ENCODE measurements at places on chromosomes 4 and X.

DNA sequence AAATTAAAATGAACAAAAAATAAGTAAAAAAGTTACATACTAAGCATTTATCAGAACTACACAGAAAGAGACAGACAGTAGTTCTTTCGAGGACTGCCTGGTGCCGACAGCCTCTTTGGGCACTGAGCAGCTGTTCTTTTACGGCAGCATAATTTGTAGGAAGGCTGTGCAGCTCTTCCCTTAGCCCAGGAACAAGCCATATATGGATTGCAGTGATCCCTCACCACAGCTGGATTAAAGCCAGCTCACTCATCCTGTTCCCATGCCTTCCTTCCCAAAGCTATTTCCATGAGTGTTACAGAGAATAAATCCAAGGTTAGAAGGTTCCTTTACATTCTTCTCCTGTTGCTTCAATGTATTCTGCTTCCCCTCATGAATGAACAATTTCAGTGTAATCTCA, 71.7 kb downstream of the DDX60L start:
- no peaks in the 10 kb centered on the region for H3K4me1 ChIP-seq
- no peaks in the 10 kb centered on the region for H3K36me3 ChIP-seq
- no peaks in the 10 kb centered on the region for H3K27me3 ChIP-seq
- peak overlapping the region; percentile 54 for H3K27ac ChIP-seq
- H3K4me3 ChIP-seq = no peak overlapping the region

DNA sequence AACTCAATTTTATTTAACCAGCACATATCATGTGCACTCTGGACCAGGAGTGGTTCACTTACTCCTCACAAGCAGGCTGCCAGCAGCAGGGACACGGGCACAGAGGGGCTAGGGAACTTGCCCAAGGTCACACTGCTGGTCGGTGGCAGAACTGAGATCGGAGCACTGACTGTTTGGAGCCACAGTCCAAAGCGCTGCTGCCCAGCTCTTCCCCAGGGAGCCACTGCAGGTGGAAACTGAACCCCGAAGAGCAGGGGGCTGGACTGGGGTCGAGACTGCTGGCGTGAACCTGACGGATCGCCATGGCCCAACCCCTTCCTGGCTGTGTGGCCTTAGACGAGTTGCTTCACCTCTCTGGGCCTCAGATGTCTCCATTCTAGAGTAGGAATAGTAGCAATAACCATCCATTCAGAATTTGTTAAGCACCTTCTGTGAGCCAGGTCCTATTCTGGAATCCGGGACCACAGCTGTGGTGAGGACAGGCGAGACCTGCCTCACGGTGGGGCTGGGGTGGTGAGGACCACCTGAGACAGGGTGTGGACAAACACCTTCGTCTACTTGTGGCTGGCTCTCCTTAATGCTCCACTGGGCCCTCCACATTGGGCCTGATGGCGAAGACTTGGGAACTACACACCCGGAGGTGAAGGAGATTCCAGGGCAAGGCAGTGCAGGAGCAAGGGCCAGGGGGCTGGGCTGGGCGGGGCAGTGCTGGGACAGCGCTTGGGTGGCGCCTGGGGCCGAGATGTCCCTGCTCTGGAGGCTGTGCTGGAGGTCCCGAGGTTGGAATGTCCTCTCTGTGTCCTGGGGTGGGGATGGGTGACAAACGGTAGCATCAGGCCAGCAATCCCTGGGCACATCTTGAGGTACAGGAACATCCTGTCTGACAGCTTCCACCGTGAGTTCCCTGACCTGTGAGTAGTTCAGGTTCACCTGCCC, 32.0 kb upstream of the KIAA0232 start:
- H3K36me3 ChIP-seq = no peaks in the 10 kb centered on the region
- H3K4me3 ChIP-seq = no peak overlapping the region
- DNase-seq = peak; percentile 69
- peaks cover 27% of the 10 kb centered on the region for H3K4me1 ChIP-seq

DNA sequence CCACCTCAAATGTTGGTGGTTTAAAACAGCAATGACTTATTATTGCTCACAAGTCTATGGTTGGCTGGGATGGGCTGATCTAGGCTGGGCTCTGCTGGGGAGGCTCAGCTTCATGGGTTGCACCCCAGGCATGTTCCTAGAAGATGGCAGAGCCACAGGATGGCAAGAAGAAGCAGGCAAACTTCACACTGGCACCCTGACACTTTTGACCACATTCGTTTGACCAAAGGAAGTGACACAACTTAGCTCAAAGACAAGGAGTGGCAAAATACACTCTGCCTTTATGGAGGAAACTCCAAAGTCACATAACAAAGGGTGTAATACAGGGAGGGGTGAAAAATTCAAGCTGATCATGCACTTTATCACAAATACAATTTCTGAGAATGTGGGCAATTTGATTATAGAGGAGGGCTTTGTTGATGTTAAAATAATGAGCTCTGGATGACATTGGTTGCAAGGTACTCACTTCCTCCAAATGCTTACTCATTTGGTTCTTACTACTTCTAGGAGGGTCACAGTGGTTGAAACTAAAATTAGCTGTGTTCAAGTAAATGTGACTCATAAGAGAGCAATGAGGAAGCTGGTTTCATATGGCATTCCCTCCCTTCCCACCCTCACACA, 249.2 kb upstream of the RPS6KA3 start:
- no peak overlapping the region for H3K4me3 ChIP-seq
- H3K4me1 ChIP-seq = no peaks in the 10 kb centered on the region
- DNase-seq = no peak
- H3K36me3 ChIP-seq = no peaks in the 10 kb centered on the region
- H3K27ac ChIP-seq = peak overlapping the region; percentile 33

DNA sequence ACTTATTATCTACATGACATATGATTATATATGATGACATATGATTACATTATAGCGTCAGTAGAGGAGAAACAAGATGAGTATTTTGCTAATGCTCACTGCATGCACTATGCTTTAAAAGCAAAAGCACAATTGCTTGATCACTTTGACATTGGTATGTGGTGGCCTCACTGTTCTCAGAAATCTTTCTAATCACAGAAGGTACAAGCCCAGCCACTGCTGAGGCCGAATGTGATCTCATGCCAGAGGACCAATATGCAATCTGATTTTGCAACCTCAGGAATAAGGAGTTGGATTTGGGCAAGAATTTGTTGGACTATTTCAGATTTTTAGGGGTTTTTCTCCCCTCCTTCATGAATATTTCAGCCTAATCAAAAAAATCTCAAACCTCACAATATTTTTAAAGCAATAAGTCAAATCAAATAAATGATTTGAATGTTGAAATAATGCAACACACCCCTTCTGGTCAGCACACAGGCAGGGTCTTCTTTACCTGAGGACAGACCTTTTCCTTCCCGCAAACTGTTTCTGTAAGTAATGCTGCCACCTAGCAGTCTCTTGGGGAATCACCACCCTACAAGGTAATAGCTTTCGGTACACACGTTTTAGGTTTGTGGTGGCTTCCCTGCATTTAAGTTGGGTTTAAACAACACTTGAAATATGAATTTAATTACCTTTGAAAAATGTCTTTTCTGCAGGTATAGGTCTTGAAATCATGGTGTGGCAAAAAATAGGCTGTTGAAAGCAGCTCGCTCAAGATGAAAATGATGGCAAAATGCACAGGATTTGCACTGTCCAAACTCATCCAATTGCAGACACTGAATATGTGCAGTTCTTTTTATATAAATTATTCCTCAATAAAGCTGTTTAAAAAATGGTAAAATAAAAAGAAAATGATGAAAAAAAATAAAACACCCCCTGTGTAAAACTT, 4.8 kb upstream of the CXCL13 start:
- H3K36me3 ChIP-seq = no peaks in the 10 kb centered on the region
- no peaks in the 10 kb centered on the region for H3K27me3 ChIP-seq
- H3K4me3 ChIP-seq = no peak overlapping the region
- H3K27ac ChIP-seq = no peak overlapping the region
- H3K4me1 ChIP-seq = no peaks in the 10 kb centered on the region
- peak; percentile 30 for DNase-seq

GRCh38 chrX:26873736-26874135, 589.4 kb downstream of the PPP4R3C start:
- no peak overlapping the region for H3K27ac ChIP-seq
- H3K4me1 ChIP-seq = no peaks in the 10 kb centered on the region
- peaks cover 7% of the 10 kb centered on the region for H3K27me3 ChIP-seq
- H3K4me3 ChIP-seq = no peak overlapping the region
- no peaks in the 10 kb centered on the region for H3K36me3 ChIP-seq

GRCh38 chrX:9619581-9619980, 146.1 kb downstream of the GPR143 start:
- DNase-seq = no peak
- H3K27me3 ChIP-seq = no peaks in the 10 kb centered on the region

DNA sequence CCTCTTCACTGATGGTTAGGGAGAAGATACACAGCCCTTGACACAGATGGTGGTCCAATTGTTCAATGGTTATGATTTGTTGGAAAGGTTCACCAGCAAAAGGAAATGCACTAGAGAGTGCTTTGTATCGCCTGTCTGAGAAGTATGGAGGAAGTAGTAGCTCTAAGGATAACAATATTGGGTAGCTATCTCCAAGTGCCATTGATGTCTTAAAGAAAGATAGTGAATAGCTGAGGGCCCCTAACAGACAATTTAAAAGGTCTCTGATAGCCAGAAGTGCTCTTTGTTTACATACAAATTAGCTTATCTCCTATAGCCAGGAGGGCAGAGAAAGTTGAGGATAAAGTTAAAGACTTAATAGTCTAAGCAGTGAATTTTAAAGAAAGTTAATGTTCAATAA, 33.9 kb upstream of the BLTP1 start:
- H3K27ac ChIP-seq = no peak overlapping the region
- DNase-seq = no peak
- no peaks in the 10 kb centered on the region for H3K27me3 ChIP-seq
- H3K4me1 ChIP-seq = no peaks in the 10 kb centered on the region
- no peak overlapping the region for H3K4me3 ChIP-seq
- H3K36me3 ChIP-seq = no peaks in the 10 kb centered on the region

DNA sequence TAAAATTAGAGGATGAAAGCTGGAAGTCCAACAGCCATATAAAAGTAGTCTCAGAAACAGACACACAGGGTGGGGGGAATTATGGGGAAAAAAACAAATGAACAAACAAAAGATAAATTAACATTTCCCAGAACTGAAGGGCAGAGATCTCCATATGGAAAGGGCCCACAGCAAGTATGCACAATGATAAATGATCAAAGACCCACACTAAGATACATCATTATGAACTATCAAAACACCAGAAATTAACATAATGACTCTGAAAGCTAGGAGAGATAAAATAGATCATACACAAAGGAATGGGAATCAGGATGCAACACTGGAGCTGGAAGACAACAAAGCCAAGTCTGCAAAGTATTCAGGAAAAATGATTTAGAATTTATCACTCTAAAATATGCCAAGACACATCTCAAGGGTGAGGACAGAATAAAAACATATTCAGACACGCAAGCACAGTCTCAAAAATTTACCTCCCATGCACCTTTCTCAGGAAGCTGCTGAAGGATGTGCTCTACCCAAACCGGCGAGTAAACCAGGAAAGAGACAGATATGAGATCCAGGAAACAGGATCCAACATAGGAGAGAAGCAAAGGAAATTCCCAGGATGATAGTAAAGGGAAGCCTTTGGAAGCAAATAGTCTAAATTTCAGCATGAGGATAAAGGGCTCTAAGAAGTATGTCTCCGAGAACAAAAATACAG, 30.7 kb upstream of the KCNE5 start:
- no peaks in the 10 kb centered on the region for H3K4me1 ChIP-seq
- no peaks in the 10 kb centered on the region for H3K27me3 ChIP-seq
- H3K27ac ChIP-seq = no peak overlapping the region

GRCh38 chrX:21972721-21973120, 32.2 kb downstream of the SMS start:
- no peaks in the 10 kb centered on the region for H3K4me1 ChIP-seq
- peak overlapping the region; percentile 73 for H3K27ac ChIP-seq
- no peak for DNase-seq
- no peak overlapping the region for H3K4me3 ChIP-seq

GRCh38 chr4:30744957-30745640, 24.9 kb downstream of the PCDH7 start:
- no peaks in the 10 kb centered on the region for H3K27me3 ChIP-seq
- H3K4me3 ChIP-seq = no peak overlapping the region
- H3K27ac ChIP-seq = no peak overlapping the region
- no peaks in the 10 kb centered on the region for H3K36me3 ChIP-seq

DNA sequence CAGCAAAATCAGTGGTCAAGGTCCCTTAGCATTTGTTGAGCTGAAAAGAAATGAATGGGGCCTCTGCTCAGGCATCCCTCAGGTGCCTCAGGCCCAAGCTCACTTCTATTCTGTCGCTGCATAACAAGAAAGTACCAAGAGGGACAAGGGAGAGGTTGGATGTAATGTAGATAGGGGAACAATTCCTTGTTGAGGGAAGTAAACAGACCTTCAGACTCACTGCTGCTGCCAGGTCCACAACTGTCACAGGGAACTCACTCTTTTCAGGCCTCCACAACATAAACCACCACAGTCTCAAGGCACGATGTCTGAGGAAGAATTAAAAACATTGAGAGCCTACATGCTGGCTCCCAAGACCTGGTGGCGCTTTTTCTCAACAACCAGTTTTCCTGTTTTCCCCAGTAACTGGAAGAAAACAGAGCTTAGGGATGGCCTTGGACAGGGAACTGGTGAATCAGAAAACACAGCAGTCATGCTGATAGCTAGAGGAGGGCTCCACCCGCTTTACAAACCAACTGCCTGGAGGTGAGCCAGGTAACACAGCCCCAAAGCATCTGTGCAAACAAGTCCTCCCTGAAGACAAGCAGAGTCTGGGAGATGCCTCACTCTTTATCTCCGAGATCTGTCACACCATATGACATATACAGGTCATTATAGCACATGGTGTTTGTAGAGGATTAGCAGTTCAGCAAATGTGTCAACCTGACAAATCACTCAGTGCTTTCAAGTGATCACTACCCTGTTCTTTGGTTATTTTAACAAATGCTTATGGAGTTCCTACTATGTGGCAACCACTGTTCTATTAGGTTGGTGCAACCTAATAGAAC, 14.3 kb upstream of the AWAT1 start:
- peaks cover 39% of the 10 kb centered on the region for H3K27me3 ChIP-seq
- no peaks in the 10 kb centered on the region for H3K4me1 ChIP-seq
- DNase-seq = no peak
- no peak overlapping the region for H3K27ac ChIP-seq
